ENCODE measurements at places on chromosomes 11 and 22.

DNA sequence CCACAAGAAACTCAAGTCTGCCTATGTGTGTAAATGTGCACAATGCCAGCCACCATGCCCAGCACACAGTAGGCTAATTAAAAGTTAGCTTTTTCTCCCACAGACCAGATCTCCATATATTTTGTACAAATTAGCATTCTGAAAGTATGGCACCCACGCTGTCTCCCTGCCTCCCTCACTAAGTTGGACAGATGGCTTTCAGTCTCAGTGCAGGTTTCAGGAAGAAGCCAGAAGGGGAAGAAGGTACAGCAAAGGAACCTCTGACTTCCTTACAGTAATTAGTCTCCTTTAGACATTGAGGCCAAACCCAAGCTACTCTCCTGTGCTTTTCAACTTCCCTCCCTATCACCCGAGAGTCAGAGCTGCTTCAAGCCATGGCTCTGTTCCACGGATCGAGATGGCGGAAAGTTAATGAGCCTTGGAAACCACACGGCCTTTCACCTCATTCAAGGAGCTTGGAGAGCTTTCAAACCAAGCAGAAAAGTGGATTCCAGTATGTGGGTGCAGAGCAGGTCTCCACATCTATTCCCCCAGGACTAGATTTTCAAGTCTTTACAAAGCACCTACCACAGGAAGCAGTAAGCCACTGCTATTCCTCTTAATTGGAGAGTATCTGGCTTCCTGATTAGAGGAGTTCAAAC, 221.1 kb upstream of the NARS2 start:
- no peak for DNase-seq

GRCh38 chr11:66874232-66874631, 17.4 kb downstream of the LRFN4 start:
- no peak for DNase-seq

GRCh38 chr11:3036419-3036818, 20.8 kb downstream of the CARS1 start:
- no peak for DNase-seq

DNA sequence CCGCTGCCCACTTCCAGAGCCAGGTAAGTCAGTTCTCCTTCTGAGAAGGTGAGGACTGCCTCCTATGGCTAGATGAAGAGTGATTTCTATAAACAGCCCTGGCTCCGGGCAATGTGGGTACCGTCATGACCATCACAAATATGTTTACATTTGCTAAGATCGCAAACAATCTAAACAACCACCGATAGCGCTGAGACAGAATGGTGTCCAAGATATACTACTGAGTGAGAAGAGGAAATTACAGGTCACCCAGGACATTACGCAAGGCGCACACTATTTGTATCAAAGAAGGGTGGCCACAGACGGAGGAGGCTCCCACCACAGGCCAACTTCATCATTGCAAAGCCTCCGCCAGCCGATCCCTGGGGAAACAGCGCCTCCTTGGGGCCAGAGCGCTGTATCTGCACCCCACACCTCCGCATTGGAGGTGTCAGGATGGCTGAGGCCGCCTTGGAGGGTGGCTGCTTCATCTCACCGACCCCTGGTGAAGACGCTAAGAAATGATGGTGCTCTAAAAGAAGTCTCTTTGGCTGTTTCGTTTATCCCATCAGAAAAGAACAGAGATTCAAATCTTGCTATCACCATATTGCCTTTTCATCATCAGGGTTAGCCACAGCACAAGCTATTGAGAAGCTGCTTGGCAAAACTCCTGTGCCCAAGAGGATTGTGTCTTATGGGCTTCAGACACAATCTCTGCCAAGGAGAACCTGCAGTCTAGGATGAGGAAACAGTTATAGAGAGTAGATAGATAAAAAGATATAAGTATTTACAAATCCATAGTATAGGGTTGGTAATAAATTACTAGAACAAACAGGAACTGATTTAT, 12.3 kb upstream of the ASRGL1 start:
- DNase-seq, result peak; percentile 58
